Activated CD4-positive, alpha-beta memory T cell treated with anti-CD3 and anti-CD28 coated beads, Interleukin-2, amount 10 ng/mL, durations not matched to agents 7 days and 5 days (primary cell): ENCODE measurements at places on chromosomes 2 and 18. TPM values are rescaled to one million over a fixed set of nuclear protein-coding genes. Genes with fewer than 3 reads are reported as not detected.

DNA sequence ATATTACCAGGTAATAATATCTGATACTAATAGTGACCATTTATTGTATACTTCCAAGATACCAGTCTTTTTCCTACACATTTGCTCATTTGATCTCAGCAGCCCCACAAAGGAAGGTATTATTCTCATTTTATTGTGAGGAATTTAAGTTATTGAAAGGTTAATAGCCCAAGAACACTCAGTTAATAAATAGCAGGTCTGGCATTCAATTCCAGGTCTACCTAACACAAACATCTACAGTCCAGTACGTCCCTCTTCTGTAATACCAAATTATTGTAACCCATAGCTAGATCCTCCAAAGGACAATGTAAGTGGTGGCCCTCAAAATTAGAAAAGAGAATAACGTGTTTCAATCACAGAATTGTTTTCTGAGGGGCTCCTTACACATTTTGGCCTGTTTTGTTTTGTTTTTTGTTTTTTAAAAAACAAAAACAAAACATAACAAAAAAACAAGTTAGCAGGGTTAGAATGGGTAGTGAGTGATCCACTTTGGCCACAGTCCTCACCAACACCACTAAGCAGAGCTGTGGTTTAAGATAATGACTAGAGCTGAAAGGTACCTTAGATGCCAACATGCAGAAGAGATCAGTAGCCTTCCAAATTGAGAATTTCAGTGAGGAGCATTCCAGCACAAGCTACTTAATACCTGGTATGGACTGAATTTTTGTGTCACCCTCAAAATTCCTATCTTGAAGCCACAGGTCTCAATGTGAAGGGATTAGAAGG lies 137.5 kb downstream of the DYM start:
- no peak for DNase-seq

- DNase-seq: peak; percentile 13
Observed at GRCh38 chr2:240507778-240508251, 50.0 kb downstream of the ANKMY1 start.

Gene CBLN2
- not detected for total RNA-seq

GRCh38 chr2:240123821-240124650 lies 12.1 kb downstream of the COPS9 start:
- DNase-seq: no peak

DNA sequence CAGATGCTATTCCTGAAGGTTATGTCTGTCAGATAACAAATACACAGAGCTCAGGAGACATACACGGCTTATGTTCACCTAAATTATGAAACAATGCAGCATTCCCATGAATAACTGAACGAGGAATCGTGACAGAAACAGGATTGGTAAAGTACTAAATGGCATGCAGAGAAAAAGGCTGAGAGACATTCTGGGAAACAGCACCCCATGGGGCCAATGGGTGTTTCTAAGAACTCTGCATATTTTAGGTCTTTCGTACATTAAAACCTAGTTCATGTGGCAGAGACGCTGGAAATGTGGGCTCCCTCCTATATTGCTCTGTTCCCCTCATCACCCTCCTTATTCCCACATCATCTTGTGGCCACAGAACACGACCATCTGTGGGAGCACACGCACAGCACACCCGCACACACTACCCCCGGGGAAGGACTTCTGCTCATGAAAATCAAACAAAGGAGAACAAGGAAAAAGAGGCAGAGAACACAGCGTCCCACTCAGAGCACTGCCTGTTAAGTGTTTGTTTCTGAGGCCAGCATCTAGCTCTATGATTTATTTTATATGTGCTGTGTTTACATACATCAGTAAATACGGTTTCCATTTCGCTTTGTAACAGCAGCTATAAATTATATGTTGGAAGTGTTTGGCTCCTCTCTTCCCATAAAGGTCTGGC lies 143.6 kb downstream of the AFF3 start:
- DNase-seq: no peak

DNA sequence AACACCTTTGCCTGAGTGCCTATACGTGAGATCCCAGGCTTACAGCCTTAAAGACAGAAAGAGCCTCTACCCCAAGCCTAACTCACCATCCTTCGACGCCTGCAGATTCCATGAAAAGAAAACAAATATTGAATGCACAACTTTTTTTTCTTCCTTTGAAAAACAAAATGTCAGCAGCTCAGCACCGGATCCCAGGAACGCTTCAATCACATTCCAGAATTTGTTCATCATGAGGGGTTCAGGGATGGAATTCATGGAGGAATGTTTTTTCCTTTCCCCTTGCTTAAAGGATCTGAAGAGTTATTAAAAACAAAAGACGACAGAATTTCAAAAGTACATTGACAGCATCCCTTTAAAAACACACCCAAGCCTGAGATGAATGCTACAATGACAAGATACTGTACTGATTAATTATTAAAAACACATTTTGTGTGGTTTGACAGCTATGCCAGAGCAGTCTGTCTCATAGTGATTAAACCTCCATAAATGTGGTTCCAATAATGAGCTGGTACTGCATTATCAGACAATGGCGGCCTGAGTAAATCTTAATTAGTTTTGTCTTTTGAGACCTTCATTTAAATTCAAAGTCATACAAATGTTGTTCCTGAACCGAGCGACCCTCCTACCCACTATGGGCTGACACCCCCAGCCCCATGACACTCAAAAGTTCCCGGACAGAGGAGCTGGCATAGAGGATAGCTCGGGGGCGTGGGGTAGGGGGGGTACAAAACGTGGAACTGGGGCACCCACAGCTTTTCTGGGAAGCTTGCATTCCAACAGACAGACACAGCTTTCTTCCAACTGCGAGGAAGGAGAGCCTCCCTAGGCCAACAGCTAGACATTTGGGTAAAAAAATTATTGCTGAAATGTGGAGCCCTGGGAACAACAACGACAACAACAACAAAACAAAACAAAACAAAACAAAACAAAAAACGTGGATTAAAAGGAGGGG lies 227.5 kb downstream of the TTC32 start:
- no peak for DNase-seq

GRCh38 chr2:195425328-195425727 lies 231.7 kb upstream of the SLC39A10 start:
- no peak for DNase-seq

DNA sequence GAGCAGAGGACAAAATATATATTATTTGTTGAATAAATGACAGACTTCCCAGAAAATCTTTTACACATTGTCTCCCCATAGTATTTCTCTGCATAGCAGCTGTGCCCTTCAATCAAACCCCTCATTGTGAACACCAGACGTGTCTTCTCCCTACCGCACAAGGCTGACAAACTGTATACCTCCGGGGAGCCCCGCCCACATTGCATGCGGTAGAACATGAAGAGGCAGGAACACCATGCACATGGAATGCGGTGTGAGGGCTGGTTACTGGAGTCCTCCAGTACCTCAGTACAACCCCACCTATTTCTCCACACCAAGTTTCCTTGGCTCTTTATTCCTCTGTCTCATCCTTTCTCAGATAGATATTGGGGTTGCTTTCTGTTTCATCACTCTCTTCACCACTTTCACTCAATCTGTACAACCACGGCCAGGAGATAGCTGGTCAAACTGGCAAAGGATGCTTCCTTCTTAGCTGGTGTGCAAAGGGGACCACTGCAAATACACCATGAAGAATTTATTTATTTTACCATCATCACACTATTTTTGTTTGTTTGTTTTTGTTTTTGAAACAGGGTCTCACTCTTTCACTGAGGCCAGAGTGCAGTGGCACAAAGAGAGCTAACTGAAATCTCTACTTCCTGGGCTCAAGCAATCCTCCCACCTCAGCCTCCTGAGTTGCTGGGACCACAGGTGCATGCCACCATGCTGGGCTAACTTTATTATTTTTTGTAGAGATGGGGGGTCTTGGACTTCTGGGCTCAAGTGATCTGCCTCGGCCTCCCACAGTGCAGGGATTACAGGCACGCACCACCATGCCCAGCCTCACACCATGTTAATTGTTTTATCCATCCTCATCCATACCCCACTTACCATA lies 2.3 kb upstream of the NBAS start:
- DNase-seq: no peak

DNA sequence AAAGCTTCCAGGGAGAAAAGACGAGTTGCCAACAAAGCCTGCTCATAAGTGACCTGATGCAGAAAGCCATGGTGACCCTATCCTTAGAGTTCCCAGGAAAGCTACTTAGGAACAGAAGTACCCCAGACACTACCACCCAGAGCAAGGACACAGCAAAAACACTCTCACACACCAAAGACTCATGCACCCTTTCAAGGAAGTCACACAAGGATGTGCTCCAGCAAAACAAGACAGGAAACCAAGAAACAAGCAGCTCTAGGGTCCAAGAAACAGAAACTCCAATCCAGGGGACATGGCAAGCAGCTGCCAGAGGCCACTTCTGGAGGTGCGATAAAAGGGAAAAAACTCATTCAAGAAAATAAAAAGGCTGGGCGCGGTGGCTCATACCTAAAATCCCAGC lies 5.7 kb downstream of the KIF1A start:
- DNase-seq: no peak

Gene SRD5A2
- total RNA-seq: not detected

- DNase-seq: no peak
Observed at GRCh38 chr2:27255660-27256059, 7.2 kb downstream of the SLC30A3 start.

DNA sequence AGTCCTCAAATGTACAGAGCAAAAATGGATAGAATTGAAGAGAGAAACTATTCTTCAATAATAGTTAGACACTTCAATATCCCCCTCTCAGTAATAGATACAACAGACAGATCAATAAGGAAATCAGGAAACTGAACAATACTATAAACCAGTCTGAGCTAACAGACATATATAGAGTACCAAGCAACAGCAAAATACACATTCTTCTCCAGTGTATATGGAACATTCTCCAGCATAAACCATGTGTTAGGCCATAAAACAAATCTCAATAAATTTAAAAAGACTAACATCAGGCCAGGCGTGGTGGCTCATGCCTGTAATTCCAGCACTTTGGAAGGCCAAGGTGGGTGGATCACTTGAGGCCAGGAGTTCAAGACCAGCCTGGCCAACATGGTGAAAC lies 43.7 kb upstream of the AMMECR1L start:
- no peak for DNase-seq

GRCh38 chr2:51003345-51004192 lies 28.4 kb downstream of the NRXN1 start:
- no peak for DNase-seq

Gene SOWAHC
- total RNA-seq: 1.1 TPM

- DNase-seq: no peak
Observed at GRCh38 chr2:176115883-176116813, at the start of gene HOXD10. Gene HOXD10, plus strand, starts transcription at chr2:176116778. Its CDS starts 56 bp downstream, at chr2:176116834.
